ENCODE measurements at places on chromosomes 5 and 9.

DNA sequence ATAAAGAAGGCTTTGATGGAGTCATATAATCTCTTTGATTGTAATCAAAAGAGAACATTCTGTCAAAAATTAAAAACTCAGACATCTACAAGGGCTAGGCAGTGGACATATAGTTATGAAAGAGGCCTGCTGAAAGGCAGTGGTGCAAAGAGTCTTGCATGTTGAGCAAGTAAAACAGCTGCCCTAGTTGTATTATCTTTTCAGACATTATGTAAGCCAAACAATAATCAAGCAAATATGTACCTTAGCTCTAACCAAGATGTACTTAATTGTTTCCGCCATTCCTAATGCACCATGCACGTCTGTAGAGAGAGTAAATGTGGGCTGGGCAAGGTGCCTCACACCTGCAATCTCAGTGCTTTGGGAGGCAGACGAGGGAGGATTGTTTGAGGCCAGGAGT, 14.3 kb downstream of the GAPT start:
- DNase-seq, result no peak

- no peak for DNase-seq
These were observed 117.5 kb upstream of the BOD1 start for GRCh38 chr5:173733831-173734501.

DNA sequence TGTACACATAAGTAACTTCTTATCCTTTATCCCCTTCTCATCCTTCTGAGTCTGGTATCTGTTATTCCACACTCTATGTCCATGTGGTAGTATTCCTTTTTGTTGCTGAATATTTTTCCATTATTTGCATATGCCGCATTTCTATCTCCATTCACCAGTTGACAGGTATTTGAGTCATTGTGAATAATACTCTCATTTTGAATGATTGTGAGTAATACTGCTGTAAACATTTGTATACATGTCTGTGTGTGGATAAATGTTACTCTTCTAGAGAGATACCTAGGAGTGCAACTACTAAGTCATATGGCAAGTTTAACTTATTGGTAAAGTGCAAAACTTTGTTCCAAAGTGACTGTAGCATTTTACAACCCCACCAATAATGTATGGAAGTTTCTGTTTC, 15.6 kb downstream of the RIC1 start:
- no peak for DNase-seq

GRCh38 chr5:172901012-172901780, 58.0 kb upstream of the RPL26L1 start:
- no peak for DNase-seq

- DNase-seq, result no peak
These were observed 2.8 kb downstream of the GFPT2 start for GRCh38 chr5:180350296-180350695.

DNA sequence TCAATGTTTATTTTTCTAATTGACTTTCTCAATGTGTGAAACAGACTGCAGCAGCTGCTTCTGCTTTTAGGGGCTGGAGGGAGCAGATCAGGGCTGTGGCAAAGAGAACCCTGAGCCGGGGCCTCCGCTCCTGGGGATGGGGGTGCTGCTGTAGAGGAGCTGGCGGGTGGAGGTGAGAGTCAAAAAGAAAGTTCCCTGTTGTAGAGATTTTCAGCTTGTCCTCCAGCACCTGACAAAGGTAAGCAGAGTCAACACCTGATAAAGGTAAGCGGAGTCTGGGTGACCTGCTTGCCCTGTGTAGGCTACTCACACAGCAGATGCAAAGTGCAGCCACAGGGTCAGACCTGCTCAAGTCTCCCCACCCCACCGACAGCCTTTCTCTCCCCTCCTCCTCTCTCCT, 252.4 kb upstream of the IRX1 start:
- no peak for DNase-seq

GRCh38 chr5:80884929-80885328, 75.2 kb upstream of the RASGRF2 start:
- no peak for DNase-seq

DNA sequence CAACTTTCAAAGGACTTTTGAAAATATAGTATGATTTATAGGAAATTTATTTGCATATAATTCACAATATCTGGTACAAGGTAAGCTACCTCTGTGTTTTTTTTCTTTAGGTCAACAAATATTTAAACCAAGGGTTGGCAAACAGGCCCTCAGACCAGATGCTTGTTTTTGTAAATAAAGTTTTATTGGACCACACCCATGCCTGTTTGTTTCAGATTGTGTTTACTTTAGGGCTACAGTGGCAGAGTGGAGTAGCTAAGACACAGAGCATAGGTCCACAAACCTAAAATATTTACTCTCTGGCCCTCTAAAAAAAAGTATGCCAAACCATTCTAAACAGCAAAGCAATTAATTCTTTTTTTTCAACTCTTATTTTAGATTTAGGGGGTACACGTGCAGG, 119.7 kb upstream of the CCDC152 start:
- no peak for DNase-seq

GRCh38 chr5:139878093-139878492, 82.5 kb downstream of the PSD2 start:
- no peak for DNase-seq

GRCh38 chr5:145244251-145244650, 590.9 kb downstream of the PRELID2 start:
- no peak for DNase-seq

DNA sequence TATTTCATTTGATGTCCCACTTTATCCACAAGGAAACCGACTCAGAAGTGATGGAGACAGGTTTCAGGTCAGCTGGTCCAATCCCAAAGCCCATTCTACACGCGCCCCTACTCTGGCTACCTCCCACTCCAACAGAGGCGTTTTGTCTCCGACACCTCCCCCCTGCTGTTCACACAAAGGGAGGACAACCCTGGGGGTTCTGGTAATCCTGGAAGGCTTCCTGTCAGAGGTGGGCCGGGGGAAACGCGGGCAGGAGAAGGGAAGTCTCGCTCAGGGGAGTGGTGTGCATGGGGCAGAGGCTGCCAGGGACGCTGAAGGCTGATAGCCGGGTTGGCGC, 39.7 kb upstream of the GABRP start:
- DNase-seq, result no peak

- DNase-seq, result no peak
These were observed 90.5 kb downstream of the ACTL7B start for GRCh38 chr9:108765265-108765664.

DNA sequence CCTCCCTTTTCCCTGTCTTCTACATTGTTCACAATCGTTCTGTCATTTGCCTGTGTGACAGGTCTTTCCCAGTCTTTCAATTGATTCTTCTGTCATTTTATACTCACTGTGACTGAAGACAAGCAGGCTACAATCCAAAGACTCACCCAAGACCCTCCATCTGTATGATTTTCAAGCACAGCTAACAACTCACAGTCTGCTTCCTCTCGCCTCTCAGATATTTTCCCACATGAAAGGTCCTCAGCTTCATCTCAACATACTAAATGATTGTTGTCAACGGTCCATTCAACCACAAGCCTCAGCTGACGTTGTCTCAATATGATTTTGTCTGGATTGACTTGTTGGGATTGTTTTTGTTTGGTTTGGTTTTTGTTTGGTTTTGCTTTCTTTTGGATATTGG, 346.5 kb downstream of the NFIB start:
- no peak for DNase-seq
